ENCODE measurements at places on chromosomes 11 and 22.

DNA sequence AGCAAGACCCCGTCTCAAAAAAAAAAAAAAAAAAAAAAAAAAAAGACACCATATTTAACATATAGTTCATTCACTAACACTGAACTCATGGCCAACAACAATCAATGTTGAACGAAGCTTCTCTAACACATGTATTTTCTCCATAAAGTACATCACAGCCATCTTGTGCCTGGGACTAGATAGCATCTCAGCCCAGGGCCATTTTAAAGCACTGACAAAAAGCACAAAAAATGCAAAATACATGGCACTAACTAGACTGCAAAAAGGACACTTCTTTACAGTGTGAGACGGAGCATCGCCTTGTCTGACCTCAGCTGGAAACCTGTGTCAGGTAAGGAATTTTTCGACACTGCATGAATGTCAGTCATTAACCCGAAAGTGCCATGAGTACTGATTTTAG, 23.3 kb downstream of the KIAA0930 start:
- no peak for DNase-seq

DNA sequence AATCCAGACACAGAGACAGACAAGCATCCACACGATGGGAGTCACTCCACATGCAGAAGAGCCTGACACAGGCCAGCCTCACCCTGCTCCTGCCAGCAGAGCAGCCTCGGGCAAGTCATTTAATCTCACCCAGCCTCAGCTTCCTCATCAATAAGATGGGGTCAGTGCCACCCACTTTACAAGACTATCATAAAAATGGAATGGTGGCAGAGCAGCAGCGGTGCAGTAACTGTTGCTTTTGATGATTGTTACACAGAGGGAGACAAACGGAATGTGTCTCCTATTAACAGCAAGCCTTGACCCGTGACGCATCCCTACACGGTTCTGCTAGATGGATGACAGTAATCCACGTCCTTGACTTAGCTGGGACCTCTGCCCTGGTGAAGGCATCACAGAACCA, 26.0 kb upstream of the ARFGAP3 start:
- no peak for DNase-seq

DNA sequence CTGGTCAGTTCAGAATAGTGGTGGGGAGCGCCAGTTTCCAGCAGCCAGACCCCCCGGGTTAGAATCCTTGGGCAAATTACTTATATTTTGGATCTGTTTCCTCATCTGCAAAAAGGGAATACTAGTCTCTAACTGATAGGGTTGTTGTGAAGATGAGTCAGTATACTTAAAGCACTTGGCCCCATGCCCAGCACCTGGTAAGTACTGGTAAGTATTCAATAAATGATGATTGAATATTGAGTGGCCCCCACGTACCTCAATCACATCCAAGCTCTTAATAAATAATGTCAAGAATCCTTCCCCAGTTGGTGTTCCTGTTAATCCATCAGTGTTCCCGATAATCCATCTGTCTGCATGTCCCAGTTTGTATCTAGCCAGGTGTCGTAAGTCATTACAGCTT, 12.1 kb downstream of the ACP2 start:
- DNase-seq = peak; percentile 65

DNA sequence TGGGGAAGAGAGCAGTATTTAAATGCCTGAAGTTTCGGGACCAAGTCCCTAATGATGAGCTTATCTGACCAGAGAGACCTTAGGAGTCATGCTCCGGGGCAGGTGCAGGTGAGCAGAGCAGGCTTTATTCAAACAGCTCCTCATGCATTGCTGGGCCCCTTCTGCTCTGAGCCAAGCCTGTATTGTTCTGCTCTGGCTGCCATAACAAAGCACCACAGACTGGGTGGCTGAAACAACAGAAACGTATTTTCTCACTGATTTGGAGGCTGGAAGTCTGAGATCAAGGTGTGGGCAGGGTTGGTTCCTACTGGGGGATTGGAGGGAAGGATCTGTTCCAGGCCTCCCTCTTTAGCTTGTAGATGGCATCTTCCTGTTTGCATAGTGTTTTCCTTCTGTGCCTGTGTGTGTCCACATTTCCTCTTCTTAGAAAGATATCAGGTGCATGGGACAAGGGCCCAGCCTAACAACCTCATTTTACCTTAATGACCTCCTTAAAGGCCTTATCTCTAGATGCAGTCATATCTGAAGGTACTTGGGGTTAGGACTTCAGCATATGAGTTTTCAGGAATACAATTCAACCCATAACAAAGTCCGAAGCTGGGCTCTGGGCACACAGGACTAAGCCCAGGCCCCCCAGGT, 97.1 kb upstream of the PARVA start:
- DNase-seq = no peak

- DNase-seq = peak; percentile 96
Observed at GRCh38 chr11:1559111-1559951, 12.7 kb downstream of the DUSP8 start.

- no peak for DNase-seq
Observed at GRCh38 chr11:12472401-12473005, 95.1 kb downstream of the PARVA start.

GRCh38 chr11:4125141-4125540, 30.5 kb downstream of the RRM1 start:
- DNase-seq = peak; percentile 48

DNA sequence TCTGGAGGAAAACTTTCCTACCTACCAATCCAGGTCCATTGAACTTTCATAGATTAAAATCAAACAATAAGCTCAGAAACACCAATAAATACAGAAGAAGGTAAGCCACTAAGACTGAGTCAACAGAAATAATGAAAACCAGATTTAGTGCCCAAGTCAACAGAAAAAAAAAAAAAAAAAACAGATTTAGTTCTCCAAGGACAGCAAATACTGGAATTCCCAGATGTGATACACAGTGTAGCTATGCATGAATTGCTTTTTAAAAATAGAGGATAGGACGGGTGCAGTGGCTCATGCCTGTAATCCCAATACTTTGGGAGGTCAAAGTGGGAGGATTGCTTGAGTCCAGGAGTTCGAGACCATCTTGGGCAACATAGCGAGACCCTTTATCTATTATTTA, 15.7 kb downstream of the DMC1 start:
- peak; percentile 47 for DNase-seq
